ENCODE measurements at places on chromosomes 2 and 18.
A peak's percentile ranks its signal among the peaks of the same experiment; 100 is the strongest.

DNA sequence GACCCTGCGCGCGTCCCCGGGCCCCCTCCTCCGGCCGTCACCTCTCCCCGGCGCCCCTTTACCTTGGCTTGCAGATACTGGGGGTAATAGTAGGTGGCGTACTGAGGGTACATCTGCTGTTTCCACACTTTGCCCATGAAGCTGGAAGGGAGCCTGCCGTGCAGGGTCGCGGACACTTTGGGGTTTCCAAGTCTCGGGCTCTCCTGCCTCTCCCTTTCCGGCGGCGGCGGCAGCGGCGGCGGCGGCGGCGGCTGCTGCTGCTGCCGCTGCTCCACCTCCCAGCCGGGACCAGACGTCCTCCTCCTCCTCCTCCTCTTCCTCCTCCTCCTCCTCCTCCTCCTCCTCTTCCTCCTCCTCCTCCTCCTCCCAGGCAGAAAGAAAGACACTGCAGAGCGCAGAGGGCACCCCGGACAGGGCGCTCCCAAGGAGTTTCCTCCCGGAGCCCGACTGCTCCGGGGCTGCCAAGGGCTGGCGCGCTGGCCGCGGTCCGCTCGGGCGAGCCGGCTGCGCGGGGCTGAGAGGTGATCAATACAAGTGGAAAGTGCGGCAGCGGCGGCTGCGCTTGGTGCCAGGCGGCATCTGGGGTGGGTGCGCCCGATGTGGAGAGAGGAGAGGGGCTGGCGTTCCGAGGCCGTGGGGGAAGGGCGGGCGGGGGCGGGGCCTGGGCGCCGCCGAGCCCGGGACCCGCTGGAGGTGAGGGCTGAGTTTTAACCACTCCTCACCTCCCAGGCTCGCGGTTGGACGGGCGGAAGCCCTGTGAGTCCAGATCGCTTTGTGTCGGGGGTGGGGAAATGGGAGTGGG is at the start of gene RBMS1:
Gene RBMS1, minus strand, starts transcription at position 581 of the 802 bp plus-strand sequence. Its CDS starts 444 bp downstream, at position 137.
- DNase-seq: peak; percentile 89

DNA sequence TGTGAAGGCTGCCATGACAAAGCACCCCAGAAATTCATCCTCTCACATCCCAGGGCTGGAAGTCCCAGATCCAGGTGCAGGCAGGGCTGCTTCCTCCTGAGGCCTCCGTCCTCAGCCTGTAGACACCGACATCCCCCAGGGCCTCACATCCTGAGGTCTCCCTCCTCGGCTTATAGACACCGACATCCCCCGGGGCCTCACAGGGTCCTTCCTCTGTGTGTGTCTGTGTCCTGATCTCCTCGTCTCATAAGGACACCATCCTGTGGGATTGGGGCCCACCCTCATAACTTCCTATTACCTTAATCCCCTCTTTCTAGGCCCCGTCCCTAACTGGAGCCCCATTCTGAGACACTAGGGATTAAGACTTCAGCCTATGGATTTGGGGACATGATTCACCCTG is 92.0 kb upstream of the SNTG2 start:
- no peak for DNase-seq

GRCh38 chr2:137806068-137806805 is 158.0 kb upstream of the HNMT start:
- no peak for DNase-seq

DNA sequence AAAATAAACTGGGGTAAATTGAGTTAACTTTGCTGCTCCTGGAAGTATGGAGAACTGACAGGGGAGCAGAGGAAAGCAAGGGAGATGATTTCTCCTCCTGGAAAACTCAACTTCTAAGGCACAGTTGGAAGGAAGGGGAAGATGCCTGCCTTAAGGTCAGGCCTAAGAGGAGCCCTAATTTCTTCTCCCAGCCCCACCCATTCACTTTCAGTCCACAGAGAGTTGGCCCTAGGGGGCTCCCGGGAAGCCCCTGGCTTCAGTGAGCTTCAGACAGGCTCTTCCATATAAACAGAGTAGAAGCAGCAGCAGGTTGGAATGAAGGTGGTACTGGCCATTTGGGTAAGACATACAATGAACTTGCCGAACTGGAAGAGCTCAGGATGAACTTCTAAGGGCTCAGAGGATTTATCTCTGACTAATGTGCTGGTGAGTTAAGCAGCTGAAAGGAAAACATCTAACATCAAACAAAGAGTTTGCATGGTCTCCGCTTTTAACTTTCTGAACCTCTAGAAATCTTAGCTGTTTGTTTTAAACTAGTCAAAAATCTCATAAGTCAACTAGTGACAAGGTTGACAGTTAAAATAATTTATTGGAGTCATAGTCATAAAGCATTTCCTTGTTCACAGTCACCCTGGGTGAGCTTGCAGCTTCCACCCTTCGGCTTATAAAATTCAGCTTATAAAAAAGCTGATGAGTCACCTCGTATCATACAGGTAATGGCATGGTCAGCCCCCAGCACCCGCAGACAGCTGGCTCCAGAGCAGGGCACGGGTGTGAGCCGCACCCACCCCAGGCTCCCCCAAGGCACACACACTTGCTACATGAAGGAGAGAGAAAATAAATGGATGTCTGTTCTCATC is 9.8 kb downstream of the MALL start:
- DNase-seq: no peak

DNA sequence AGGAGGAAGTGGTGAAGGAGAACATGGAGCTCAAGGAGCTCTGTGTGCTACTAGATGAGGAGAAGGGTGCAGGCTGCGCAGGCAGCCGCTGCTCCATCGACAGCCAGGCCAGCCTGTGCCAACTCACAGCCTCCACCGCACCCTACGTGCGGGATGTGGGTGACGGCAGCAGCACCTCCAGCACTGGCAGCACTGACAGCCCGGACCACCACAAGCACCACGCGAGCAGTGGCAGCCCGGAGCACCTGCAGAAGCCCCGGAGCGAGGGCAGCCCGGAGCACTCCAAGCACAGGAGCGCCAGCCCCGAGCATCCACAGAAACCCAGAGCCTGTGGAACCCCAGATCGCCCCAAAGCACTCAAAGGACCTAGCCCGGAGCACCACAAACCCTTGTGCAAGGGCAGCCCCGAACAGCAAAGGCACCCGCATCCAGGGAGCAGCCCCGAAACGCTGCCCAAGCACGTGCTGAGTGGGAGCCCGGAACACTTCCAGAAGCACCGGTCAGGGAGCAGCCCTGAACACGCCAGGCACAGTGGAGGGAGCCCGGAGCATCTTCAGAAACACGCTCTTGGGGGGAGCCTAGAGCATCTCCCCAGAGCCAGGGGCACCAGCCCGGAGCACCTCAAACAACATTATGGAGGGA is 9.0 kb downstream of the CCDC85A start:
- no peak for DNase-seq
